HL-60 (cell line): ENCODE measurements at places on chromosomes 4 and X.

DNA sequence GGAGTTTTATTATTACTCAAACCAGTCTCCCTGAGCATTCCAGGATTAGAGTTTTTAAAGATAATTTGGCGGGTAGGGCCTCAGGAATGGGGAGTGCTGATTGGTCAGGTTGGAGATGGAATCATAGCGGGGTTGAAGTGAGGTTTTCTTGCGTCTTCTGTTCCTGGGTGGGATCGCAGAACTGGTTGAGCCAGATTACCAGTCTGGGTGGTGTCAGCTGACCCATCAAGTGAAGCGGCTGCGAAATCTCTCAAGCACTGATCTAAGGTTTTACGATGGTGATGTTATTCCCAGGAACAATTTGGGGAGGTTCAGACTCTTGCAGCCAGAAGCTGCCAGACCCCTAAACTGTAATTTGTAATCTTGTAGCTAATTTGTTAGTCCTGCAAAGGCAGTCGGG lies 25.1 kb upstream of the SETD7 start:
- no peak for DNase-seq

DNA sequence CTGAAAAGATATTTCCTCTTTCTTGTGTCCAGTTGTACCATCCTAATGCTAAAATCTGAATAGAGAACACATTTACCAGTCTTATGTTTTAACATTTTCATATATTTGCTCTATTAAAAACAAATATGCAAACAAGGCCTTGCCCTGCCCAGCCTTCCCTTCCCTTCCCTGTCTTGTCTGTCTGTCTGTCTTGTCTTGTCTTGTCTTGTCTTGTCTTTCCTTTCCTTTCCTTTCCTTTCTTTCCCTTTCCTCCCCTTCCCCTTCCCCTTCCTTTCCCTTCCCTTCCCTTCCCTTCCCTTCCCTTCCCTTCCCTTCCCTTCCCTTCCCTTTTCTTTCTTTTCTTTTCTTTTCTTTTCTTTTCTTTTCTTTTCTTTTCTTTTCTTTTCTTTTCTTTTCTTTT lies 1103.5 kb downstream of the STIM2 start:
- no peak for DNase-seq

GRCh38 chr4:114282937-114283336 lies 303.5 kb upstream of the ARSJ start:
- DNase-seq, result no peak

GRCh38 chrX:31355206-31355955 lies 283.5 kb upstream of the FTHL17 start:
- no peak for DNase-seq

DNA sequence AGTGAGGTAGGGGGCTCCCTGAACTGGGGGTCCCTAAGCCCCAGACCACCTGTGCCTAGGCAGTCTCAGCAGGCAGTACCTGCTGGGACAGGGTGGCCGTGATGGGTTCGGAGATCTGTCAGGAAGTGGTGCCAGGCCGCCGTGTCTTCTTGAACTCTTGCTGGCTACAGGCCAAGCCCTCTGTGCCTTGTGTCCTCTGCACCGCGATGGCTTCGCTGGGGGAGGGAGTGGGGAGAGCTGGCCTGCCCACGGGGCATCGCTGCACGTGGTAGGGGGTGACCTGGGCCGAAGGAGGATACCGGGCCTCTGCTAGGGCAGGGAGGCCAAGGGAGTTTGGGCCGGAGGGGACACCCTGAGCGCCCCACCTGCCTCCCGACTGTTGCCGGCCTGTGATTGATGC lies 96.7 kb upstream of the NKX1-1 start:
- no peak for DNase-seq

DNA sequence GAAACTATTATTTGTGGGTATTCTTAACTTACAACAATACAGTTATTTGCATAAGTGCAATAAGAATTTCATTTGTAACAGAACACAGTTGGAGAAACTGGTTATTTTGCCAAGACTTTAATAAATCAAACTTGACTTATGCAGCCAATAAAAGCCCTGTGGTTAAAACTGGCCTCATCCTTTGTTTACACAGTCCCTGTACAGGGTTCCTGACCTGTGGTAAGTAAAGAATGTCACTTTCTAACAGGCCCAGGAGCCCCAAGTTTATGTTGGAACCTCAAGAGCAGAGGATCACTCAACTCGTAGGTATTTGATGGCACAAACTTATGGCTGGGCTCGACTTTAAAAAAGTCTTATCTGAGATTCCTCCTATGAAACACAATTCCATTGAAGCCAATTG lies 88.6 kb upstream of the PTCHD1 start:
- no peak for DNase-seq

GRCh38 chr4:176498617-176499256 lies 179.0 kb downstream of the SPCS3 start:
- no peak for DNase-seq

DNA sequence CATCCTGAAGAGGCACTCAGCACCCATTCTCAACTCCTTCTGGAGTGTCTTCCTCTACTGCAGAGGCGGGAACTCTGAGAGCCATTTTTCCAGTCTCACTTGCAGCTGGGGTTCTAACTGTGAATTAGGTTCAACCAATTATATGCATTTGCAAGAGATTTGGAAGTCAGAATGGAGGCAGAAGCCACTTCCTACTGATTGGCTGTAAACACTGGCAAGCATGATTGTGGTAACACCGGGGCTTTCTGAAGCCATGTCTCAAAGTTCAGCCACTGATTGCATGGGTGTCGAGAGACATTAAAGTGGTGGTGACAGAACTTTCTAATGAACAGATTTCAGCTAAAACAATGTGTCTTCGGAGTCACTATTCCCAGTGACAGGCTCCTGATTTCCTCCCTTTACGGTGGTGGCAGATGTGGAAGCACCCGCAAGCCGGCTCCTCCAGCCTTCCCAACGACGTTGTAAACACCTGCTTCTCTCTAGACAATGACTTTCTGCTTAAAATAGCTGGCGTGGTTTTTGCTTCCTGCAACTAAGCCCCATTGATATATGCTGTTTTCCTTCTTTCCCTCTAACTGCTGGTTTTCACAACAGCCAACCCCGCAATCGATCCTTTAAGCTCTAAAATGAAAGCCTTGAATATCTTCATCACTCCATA lies 92.0 kb downstream of the IRF2 start:
- no peak for DNase-seq

GRCh38 chrX:15269120-15269519 lies 763 bp downstream of the ASB9 start:
- DNase-seq, result no peak

DNA sequence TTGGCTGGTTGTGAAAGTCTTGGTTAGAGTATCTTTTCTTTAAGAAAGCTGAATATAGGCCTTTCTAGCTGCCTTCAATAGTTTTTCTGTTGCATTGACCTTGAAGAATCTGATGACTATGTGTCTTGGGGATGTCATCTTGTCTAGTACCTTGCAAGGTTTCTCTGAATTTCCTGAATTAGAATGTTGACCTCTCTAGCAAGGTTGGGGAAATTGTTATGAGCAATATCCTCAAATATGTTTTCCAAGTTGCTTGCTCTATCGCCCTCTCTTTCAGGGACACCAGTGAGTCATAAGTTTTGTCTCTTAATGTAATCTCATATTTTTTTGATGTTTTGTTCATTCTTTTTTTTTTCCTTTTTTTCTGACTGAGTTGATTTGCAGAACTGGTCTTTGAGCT lies 194.7 kb downstream of the RAB28 start:
- no peak for DNase-seq

- no peak for DNase-seq
Measured at GRCh38 chrX:53004038-53004437, 44.6 kb upstream of the GPR173 start.

DNA sequence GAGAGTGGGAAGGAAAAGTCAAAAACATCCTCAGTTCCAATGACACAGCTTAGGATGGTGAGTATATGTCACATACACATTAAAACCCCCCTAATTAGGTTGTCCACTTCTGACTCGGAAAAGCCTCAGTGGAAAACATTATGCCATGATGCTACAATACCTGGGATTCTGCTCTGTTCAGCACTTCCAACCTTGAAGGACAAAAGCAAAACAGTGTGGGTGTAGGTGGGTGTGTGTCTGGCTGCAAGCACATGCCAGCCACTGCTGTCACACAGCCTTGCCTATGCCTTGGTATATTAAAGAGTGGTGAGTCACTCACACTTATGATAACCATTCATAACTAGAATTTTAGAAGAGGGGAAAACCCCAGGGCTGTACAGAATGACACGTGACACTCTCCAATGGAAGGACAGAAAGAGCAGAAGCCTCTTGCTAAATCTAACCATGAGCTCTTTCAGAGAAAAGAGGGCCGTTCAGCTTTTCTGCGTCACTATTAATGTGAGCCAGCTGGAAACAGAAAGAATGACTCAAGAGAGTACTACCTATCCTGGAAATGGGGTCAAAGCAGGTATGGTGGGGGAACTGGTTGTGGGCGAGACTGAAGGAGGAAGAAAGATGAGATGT lies 159.6 kb downstream of the TET2 start:
- no peak for DNase-seq
